ENCODE measurements at places on chromosomes 13 and 19. TPM values are rescaled to one million over a fixed set of nuclear protein-coding genes. Genes with fewer than 3 reads are reported as not detected.

RHPN2 gene
- total RNA-seq: 10.1 TPM

DNA sequence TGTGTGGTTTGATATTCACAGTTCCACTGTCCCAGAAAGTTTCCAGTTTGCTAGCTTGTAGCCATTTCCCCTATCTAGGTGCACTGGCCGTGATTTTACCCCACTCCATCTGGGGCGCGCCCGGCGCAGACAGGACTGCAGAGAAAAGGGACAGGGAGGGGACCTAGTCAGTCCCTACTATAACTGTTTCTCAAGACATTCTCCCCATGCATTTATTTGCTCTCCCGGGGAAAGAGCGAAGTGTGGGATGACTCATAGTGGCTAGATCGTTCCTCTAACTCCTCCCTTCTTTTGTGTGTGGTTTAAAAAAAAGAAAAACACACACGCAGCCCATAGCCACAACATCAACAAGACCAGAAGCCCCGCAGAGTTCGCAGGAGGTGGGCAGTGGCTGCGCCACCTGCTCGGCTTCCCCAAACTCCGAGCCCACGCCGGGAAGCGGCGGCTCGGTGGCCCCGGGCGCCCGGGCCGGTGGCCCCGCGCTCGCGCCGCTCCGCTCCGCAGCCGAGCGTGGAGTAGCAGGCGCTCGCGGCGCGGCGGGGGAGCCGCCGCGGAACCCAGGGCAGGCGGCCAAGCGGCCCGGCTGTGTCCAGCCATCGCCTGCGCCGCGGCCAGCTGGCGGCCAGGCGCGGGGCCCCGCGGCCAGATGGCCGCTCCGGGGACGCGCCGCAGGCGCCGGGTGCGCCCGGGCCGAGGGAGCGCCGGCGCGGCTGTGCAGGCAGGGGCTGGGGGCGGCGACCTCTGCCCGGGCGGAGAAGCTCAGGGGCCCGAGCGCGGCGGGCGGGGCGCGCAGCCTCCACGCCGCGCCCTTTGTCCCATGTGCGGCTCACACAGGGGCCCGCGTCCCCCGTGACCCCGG is 653 bp downstream of the TMTC4 start:
- peak; percentile 63 for DNase-seq

RASAL3 gene
- not detected for total RNA-seq

DNA sequence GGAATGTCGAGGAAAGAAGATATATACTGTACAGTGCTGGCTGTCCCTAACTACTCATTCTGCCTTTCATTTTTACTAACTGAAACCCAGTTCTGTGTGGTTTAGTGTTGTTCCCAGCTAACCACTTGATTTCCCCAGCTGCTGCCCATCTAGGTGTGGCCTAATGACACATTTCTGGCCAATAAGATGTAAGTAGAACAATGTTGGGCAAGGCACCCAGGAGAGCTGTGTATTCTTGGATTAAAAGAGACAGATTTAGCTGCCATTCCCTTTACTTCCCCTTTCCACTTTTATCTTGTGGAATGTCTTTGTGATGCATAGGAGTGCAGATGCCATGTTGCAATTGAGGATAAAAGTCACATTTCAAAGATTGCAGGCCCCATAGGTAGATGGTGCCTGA is 28.3 kb upstream of the PCDH9 start:
- no peak for DNase-seq

PEG3 gene
- 4.6 TPM for total RNA-seq

- DNase-seq: no peak
These were observed 8.9 kb upstream of the TRPC4 start for GRCh38 chr13:37878496-37878895.

DNA sequence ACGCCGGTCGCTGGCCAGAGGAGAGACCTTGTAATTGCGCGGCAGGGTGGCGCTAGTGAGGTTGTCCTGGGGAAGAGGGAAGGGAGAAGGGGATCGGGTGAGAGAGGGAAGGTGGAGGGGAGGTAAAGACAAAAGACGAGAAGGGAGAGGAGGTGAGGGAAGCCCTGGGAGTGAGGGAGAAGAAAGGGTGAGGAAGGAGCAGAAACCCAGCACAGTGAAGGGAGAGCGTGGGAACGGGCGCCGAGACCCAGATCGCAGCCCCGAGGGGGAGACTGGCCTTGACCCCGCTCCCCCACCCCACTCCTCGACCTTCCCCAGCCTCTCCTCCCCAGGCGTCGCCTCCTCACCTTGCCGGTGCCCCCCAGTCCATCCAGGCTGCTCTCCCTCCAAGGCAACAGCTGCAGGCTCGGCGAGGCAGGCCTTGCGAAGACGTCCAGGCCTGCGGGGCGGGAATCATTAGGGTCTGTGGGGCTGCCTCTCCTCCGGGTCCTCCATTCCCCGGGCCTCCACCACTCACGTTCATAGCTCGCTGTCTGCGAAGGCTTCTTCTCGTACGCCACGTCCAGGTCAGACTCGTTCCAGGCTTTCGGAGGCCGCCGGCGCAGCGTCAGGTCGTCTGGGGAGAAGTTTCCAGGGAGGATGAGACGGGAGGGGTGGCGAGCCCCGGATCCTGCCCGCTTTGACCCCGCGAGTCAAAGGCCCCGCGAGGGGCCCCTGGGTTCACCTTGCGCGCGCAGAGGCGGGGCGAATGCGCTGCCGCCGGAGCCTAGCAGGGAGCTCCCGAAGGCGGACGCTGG is 8.8 kb downstream of the PPP1R13L start:
- no peak for DNase-seq

ARMC6 gene
- 90.0 TPM for total RNA-seq

- no peak for DNase-seq
These were observed 98.7 kb downstream of the KCTD15 start for GRCh38 chr19:33895366-33895765.

GRCh38 chr13:26225896-26226617 is 3.9 kb upstream of the RNF6 start:
- DNase-seq: no peak

DNA sequence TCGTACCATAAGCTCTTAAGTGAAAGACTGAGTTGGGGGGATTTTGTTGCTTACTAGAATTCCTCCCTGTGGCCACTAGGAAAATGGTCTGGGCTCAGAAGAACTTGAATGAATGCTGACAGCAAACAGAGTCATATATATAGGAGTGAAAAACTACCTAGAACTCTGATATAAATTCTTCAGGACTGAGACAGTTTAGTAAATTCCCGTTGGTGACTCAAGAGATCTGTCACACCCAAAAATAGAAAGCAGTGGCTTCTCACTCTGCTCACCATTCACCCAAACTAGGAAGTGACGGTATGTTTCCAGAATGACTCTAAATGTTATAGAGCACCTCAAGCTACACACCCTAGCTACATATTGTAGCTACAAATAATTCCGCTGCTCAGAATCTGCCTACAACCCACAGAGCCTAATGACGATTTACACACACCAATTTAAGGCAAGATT is 116.2 kb downstream of the TBC1D4 start:
- DNase-seq: no peak

GRCh38 chr19:7482584-7483439 is 6.0 kb downstream of the PEX11G start:
- DNase-seq: no peak

ZNF135 gene
- total RNA-seq: not detected

All from G401 (cell line).